ENCODE measurements at places on chromosomes 2 and 18.
A peak's percentile ranks its signal among the peaks of the same experiment; 100 is the strongest.

- DNase-seq = no peak
Measured at GRCh38 chr2:84435345-84436025, 23.6 kb downstream of the SUCLG1 start.

GRCh38 chr2:149040451-149040850 is 2.0 kb downstream of the LYPD6B start:
- DNase-seq = no peak

DNA sequence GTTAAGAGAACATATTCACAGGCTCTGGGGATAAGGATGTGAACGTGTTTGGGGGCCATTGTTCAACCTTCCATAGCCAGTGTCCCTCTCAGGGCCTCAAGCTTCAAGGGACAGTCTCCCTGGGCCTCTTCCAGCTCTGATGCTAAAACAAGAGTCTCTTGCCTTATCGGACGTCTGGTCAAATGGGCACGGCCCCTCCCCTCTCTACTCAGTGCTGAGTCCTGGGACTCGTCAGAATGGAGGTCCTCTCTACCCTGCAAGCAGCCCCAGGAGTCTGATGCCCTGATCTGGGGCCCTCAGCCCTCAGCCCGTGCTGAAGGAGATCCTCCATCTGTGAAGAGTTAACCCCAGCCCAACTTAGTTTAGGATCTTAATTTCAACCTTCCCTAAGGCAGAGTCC is 198.2 kb downstream of the ZFP36L2 start:
- no peak for DNase-seq

GRCh38 chr2:12980817-12981216 is 264.1 kb downstream of the TRIB2 start:
- no peak for DNase-seq

GRCh38 chr2:238019962-238020361 is 40.8 kb upstream of the SCLY start:
- DNase-seq = peak; percentile 9

GRCh38 chr2:172168917-172169346 is 66.2 kb upstream of the DLX2 start:
- peak; percentile 80 for DNase-seq

DNA sequence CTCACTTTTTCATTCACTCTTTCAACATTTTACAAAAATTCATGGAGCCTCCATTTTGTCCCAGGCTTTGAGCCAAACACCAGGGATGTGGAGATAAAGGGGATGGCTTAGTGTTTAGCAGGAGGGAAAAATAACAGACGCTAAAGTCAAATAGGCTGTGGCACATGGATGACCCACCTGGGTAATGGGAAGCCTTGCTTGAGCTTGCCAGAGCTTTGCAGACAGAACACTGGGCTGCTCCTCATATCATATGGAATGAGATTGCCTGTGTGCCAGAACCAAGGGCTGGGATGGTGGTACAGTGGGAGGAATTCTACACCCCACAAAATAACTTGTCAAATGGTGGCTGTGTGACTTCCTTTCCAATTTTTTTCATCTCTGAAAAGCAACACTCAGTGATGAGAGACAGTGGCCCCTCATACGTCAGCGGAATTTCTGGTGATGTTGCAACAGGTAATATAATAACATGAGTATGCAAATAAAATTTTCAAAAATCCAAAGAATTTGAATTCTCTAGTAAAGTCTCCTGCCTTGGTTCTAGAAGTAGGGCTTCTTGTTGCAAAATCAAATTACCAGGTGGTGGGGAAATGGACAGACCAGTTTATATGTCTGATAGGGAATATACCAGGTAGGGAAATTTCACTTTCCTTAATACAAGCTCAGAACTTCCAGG is 252.9 kb downstream of the CLIP4 start:
- no peak for DNase-seq

- DNase-seq = no peak
Measured at GRCh38 chr2:222538535-222538934, 114.2 kb downstream of the SGPP2 start.

- no peak for DNase-seq
Measured at GRCh38 chr18:77658299-77658662, 408.6 kb downstream of the GALR1 start.

DNA sequence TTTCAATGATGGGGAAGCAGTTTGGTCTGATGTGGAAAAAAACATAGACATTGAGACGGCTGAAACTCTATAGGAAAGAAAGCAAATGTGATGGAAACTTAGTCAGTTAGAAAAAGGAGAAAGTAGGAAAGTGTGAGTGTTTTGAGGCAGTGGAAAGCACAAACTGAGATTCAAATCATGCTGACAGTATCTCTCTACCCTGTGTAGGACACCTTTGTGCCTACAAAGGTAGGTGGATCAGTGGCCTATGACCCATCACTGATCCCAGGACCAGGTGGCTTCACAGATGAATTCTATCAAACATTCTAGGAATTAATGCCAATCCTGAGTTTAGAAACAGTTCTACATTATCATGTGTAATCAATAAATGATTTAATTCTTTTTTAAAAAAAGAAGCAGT is 57.1 kb downstream of the CD226 start:
- no peak for DNase-seq

DNA sequence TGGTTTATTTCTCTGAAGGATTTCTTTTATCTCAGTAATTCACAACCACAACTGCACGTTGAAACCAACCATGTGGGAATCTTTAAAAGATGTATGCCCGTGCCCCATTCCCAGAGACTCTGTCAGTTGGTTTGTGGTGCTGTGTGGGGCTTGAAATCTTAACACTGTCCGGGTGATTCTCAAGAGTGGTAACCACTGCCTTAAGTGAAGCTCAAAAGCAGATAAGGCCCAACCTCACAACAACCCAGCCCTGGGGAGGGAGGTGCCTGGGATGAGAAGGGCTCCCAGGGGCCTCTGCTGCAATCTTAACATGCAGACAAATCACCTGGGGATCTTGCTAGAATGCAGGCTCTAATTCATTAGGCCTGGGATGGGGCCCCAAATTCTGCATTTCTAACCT is 13.4 kb downstream of the AOX1 start:
- no peak for DNase-seq

GRCh38 chr2:3728104-3729054 is 25.0 kb downstream of the DCDC2C start:
- DNase-seq = peak; percentile 36

GRCh38 chr2:70531419-70532086 is 22.1 kb downstream of the TGFA start:
- no peak for DNase-seq

GRCh38 chr18:57748770-57749603 is 54.1 kb downstream of the ATP8B1 start:
- DNase-seq = no peak

DNA sequence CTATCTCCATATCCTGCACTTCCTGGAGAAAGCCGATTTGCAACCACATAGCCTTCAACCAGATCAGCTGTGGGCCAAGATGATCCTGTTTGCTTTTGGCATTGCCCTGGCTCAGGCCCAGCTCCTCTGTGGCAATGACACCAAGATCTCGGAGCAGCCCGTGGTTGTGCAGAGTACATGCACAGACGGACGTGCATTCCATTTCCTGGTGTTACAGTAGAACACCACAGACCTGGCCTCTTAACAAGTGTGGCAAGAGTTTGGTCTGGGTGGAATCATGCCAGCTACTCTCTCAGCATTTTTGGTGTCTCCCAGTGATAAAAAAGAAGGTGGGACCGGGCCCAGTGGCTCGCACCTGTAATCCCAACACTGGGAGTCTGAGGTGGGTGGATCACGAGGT is 20.0 kb downstream of the MALT1 start:
- peak; percentile 27 for DNase-seq

DNA sequence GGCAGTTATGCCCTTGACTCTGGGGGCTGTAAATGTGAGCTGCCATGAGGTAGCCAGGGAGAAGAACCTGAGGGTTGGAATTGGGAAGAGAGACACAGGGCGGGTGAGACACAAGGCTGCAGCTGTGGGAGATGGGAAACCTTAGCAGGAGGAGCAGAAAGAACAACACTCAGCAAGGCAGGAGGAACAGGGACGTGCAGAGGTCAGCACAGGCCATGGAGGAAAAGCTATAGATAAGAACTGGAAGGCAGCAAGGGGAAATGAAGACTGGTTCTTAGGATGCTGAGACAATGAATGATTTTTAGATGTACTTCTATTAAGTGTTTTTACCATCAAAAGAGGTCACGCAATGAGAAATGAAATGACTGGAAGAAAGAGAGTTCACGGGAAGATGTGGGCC is 80.2 kb downstream of the USP40 start:
- DNase-seq = no peak

GRCh38 chr2:239368906-239369552 is 31.8 kb downstream of the HDAC4 start:
- DNase-seq = no peak

DNA sequence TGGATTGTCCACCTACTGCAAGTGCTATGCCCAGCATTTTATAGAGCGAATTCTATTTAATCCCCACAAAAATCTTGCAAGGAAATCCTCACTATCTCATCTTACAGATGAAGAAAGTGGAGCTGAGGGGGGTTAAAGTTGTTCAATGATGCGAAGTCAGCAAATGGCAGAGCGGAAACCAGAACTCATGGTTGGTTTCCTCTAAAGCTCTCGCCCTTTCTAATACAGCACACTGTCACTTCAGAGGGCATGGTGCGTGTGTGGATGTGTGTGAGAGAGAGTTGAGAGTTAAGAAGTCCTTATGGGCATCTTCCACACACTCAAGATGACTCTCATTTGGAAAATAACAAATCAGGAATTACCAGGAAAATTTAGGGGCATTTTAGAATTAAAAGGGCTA is 78.4 kb downstream of the TGFA start:
- no peak for DNase-seq

- DNase-seq = no peak
Measured at GRCh38 chr2:177972782-177973181, 99.8 kb downstream of the PDE11A start.

DNA sequence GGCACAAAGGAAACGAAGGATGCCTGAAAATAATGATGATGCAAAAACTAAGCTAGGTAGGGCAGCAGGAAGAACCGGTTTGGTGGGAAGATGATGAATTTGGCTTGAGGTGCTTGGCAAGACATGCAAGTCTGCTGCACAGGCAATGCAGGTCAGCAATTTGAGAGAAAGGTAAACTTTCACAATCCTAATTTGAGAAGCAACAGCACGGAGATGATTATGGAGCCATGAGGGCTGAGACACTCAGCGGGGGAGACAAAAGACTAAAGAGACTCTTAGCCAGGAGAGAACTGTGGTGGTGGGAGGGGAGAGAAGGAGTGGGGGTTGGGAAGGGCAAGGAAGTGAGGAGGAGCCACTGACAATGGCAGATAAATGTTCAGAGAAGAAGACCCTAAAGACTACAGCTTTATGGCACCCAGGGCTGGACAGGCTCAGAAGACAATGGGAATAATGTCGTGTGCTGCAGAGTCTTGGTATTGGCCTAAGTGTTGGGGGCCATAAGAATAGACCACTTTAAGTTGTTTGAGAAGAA is 19.4 kb upstream of the RNF149 start:
- DNase-seq = no peak

- peak; percentile 90 for DNase-seq
Measured at GRCh38 chr2:19256121-19256601, 102.3 kb downstream of the OSR1 start.

DNA sequence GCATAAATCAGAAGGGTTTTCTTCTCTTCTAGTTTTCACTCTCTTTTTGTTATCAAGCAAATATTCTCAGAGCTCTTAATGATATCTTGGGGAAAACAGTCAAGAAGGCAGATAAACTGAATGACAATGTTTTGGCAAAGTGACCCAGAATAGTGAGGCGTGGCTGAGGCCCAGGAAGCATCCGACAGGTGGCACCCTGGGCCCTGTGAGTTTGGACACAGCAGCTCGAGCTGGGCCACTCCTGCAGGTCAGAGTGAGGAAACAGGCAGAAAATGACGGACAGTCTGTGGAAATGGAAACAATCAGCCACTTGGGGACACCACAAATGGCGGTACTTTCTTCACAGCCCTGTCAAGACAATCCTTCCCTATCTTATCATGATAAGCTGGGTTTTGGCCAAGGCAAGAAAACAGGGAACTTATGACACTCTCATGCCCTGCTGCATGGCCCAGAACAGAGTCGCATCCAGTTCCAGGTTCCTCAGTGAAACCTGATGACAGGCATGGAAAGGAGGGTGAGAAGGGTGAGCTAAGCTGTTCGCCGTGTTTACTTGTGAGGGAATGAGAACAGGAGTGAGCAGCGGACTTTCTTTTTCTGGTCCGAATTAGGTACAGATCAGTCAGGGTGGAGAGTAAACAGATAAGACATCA is 32.1 kb downstream of the MRPL44 start:
- no peak for DNase-seq

GRCh38 chr2:218398437-218399390 is 954 bp upstream of the CTDSP1 start:
- peak; percentile 86 for DNase-seq

DNA sequence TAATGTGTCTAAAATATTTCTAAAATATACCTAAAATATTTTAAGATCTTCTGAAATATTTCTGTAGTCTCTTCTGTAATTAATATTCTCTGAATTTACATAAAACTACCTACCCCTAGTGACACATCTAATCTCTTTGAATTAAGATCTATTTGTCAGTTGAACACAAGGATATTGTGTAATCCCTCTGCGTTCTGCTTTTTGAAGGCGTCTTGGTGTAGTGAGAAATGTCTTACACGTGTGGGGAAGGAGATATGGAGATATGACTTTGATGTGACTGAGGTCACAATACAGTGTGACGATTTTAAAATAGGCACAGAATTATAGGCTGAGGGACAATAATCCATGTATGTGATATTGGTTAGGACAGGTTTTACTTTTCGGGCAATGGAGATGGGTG is 79.8 kb downstream of the DOK6 start:
- DNase-seq = no peak

- no peak for DNase-seq
Measured at GRCh38 chr18:61929881-61930640, 37.3 kb upstream of the RNF152 start.

GRCh38 chr18:79905389-79905911 is 46.0 kb downstream of the SLC66A2 start:
- DNase-seq = peak; percentile 8

- no peak for DNase-seq
Measured at GRCh38 chr2:62536873-62537547, 31.0 kb upstream of the TMEM17 start.

DNA sequence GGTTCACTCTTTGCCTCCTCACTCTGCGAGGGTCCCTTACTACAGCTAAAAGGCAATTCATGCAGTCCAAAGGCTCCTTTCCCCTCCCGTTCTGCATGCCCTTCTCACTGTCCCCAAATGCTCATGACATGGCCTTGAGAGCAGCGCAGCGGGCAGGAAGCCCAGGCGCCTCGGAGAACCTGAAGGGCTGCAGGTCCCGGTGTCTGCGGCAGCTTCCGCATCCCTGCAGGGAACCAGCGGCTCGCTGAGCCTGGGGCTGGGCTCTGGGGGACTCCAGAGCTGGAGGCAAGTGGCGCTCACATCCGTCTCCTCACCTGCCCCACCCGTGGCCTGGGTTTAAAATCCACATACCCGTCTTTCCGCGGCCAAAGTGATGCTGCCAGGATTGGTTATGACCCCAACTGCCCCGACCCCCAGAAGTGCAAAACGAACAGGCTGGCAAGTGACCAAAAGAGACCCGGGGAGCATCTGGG is 462 bp upstream of the CIDEA start:
- DNase-seq = no peak

GRCh38 chr18:62715759-62716615 is 646 bp downstream of the PHLPP1 start:
- peak; percentile 67 for DNase-seq

GRCh38 chr2:72034353-72035095 is 113.1 kb downstream of the CYP26B1 start:
- no peak for DNase-seq
